Hippocampal formation (tissue), 2 donors: ENCODE measurements at places on chromosomes 12 and 14.

- no peak for DNase-seq
Observed at GRCh38 chr12:14923944-14924343, 14.4 kb downstream of the ERP27 start.

- DNase-seq = no peak
Observed at GRCh38 chr12:119060847-119061796, 79.8 kb downstream of the SRRM4 start.

DNA sequence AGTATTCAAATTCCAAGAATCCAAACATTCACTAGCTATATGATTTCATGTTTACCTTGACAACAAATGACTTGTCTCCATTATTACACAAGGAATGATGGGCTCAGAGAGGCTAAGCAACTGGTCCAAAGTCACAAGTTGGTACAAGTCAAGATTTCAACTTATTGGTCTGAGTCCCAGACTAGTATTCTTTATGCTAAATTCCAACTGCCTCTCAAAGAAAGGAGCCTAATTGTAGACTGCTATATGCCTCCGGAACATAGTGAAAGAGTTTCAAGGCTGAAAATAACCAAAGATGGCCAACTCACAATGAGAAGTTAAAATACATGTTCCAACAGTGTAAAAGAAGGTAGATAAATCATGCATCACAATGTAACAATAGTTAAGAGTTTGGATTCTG lies 7.5 kb downstream of the BTG1 start:
- DNase-seq = no peak

DNA sequence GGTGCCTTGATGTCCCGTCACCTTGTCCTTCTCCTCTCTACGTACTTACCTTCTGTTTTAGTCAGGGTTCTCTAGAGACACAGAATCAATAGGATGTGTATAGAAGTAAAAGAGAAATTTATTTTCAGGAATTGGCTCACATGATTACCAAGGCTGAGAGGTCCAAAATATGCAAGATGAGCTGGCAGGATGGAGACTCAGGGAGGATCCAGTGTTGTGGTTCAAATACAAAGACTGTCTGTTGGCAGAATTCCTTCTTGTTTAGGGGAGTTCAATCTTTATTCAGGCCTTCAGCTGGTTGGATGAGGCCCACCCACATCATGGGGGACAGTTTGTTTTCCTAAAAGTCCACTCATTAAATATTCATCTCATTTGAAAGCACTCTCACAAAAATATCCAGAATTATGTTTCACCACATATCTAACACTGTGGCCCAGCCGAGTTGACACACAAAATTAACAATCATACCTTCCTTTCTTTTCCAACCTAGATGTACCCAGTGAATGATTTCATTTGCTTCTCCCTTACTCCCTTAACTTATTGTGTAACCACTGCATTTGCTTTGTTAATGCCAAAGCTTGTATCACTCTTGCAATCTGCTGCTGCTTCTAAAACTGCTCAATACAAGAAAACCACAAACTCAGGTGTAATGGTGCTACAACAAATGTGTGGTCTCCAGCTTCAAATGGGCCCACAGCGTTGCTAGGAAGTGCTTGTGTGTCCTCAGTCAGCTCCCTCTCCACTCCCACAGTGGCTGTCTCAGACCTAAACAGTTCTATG lies 195.4 kb upstream of the ARHGAP5 start:
- no peak for DNase-seq

DNA sequence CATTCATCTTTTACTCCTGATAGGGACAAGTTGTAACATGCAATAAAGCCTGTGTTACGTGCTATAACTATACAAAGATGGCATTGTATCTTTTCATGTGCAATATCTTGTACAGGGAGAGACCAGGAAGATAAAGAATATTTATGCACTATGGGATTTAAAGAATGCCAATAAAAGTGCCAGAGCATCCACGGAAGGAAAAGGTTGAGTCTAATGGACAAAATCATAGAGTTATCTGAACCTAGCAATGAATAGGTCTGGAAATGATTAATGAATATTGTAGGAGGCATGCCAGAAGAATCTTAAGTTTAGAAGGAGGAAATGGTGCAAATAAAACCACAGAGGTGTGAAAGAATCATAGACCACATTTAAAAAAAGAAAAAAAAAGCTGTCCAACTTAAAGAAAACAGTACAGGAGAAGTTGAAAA lies 263.9 kb downstream of the KCNC2 start:
- no peak for DNase-seq

GRCh38 chr14:99348816-99349614 lies 77.0 kb upstream of the BCL11B start:
- DNase-seq = no peak

DNA sequence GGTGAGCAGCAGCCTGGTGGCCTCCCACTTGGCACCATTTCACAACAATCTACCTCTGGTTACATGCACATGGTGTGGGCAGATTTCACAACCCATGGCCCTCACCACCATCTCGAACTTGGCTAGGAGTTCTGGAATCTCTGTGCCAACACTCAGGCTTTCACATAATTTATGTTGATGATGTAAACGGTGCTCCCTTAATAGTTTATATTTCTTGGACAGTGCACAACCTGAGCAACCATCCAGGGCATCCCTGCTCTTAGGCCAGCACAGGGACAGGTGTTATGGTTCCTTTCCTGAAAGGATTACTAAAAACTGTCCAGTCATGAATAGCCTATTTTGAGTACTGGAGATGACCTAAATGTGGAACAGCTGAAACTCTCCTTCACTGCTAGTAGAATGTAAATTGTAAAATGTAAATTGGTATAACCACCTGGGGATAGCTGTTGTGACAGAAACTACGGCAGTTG lies 28.6 kb downstream of the ABCB9 start:
- no peak for DNase-seq

DNA sequence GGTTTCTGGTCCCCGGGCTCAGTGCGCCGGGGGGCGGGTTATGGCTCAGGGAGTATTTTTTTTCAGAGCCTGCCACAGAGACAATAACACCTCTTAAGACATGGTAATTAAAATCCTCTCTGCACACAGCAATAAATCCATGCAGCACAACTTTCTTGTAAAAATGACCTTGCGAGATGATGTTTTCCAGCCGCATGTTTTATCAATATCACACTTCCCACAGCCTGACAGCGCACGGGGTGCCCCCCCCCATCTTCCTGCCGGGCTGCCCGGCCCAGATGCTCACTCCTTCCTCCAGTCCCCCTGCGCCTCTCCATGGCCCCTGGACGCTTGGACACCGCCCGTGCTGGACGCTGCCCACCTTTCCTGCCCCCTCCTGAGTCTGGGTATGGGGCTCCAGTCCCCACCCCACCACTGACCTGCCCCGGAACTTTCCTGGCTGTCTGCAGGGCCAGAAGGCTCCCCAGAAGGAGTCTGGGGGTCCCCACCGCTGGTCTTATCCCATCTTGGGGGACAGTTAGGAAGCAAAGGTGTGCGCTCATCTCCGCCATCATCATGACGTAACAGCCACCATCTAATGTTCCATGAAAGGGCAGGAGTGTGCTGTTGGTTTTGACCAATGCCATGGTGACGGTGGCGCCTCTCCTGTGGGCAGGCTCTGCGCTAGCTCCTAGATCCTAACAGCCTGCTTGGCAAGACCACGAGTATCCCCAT lies 182.9 kb downstream of the KIF26A start:
- no peak for DNase-seq
